ENCODE measurements at places on chromosomes 3 and 15. TPM values are rescaled to one million over a fixed set of nuclear protein-coding genes. Genes with fewer than 3 reads are reported as not detected.
A peak's percentile ranks its signal among the peaks of the same experiment; 100 is the strongest.

Gene SLC6A20
- 0.19 TPM for polyA plus RNA-seq

Gene PXK
- 8.0 TPM for polyA plus RNA-seq

Gene FETUB
- not detected for polyA plus RNA-seq

Gene CFAP100
- polyA plus RNA-seq = not detected

Gene SLC26A6
- 32.1 TPM for polyA plus RNA-seq

Gene HEG1
- 3.3 TPM for polyA plus RNA-seq

Gene CYP1A1
- polyA plus RNA-seq = 0.67 TPM

Gene VIPR1
- polyA plus RNA-seq = 1.9 TPM

Gene ZKSCAN7
- polyA plus RNA-seq = 0.77 TPM

Gene GOLGA6L10
- 0.39 TPM for polyA plus RNA-seq

DNA sequence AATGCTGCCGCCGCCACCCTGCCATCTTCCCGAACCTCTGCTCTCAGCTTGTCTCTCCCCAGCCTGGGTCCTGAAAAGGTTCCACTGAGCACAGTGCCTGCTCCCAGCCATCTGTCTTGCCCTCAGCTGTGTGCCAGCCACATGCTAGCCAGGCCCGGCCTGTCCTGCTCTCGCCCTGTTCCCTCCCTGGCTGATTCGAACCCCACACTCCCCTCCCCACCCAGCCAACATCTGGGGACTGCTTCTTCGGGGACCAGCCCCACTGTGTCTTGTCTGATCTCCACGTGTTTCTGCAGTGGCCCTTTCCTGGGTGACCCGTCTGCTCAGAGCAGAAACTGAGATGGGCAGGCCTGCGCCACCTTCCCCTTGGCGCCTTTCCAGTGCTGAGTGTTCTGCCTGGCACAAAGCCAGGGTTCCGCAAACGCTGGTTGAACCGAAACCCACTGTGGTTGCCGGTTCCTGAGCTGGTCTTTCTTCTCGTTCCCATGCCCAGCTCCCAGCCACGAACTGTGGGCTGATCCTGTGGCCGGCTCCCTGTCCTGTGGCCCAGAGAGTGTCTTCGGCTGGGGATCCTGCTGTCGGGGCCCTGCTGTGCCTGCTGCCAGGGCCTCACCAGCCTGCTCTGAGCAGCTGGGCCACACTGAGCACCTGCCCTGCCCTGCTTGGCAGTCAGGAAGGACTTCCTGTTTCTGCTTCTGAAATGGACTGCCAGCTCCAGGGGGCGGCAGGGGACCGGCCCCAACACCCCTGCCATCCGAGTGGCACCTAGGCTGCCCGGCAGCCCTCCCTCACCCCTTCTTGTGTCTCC, 62.7 kb upstream of the KLF13 start:
- peak; percentile 56 for DNase-seq

DNA sequence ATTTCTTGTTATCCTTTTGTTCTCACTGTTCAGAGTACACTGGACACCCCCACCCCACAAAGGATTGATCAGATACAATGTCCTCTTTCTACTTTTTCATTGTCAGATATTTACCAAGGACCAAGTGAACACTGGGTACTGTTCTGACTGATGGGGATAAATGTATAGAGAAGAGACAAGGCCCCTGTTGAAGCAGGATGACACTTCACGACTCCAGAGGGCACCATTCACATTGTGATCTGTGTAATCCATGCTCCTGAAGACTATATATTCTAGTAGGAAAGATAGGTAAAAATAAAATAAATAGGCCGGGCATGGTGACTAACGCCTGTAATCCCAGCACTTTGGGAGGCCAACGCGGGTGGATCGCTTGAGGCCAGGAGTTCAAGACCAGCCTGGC, 7.2 kb upstream of the CRYGS start:
- no peak for DNase-seq

GRCh38 chr3:48202632-48203031, 14.4 kb upstream of the CDC25A start:
- DNase-seq = no peak

- DNase-seq = no peak
Observed at GRCh38 chr3:188624384-188624783, 470.4 kb downstream of the LPP start.

- DNase-seq = peak; percentile 21
Observed at GRCh38 chr3:67018105-67018788, 20.1 kb downstream of the KBTBD8 start.

GRCh38 chr15:100559330-100559729, 30.6 kb upstream of the CERS3 start:
- DNase-seq = peak; percentile 67

- DNase-seq = no peak
Observed at GRCh38 chr3:63922491-63923199, 10.5 kb upstream of the SCAANT1 start.

GRCh38 chr3:100746092-100746491, 36.8 kb downstream of the TFG start:
- no peak for DNase-seq

DNA sequence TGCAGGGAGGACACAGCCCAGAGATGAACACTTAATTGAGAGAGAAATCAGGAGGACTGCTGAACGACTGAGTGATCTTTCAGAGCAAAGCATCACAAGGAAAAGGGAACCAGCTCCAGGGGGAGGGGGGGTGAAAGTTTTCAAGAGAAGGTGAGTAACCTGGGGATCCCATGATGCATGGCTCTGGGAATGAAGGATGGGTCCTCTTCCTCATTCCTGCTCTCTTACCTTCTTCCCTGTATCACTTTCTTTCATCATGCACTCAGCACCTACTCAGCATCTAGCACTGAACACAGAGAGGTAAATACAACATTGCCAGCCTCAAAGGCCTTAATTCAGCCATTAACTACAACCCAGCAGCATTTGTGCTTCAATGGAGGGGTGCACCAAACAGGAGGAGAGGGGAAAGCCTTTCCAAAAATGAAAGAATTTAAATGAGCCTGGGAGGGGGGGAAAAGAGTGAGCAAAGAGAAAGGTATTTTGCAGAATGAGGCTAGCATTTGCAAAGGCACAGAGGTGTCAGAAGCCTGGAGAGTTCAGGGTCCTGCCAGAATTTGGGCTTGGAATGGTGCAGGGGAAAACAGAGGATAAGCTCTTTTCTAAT, 427.4 kb downstream of the FOXP1 start:
- DNase-seq = peak; percentile 76

DNA sequence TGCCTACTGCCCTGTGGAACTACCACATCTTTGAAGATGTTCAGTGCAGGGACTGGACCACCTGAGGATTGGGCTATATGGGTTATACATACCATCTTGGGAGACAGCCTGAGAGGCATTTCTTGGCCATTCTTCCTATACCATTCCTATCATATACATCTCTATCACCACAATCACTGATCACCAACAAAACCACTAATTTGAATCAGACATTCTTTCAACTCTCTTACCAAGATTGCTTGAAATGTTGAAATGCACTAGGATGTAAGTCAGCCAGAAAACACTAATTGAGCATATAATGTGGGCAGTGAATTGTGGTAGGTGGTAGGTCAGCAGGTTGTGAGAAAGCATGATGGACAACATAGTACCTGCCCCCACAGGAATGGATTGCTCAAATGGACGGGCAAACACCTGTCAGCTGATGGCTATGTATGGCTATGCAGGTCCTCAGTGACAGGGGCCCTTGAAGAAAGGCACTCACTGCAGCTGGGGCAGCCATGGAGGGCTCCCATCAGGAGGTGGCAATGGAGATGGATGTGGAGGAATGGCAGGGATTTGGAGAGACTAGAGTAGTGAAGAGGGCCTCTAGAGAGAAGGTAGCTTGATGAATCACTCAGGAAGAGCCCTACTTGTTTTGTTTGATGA, 49.1 kb downstream of the AMOTL2 start:
- DNase-seq = no peak

DNA sequence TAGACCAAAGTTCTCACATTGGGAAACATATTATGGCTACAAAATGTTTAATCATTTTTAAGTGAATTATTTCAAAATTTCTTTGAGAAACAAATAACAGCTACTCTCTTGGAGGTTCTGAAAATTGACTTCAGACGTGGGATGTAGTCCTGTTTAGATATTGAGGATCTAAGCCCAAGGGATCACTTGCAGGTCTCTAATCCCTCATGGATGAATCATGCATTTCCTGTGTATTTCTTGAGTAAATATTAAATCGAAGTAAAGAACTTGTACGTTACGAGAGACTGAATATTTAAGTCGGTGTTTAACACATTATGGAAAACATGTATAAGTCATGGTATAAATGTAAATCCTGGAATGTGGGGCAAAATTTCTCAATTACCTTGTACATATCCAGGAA, 119.8 kb downstream of the EPHA3 start:
- DNase-seq = no peak

- DNase-seq = no peak
Observed at GRCh38 chr3:13282358-13282985, 137.7 kb downstream of the NUP210 start.

- no peak for DNase-seq
Observed at GRCh38 chr3:195173657-195174056, 97.3 kb downstream of the XXYLT1 start.

DNA sequence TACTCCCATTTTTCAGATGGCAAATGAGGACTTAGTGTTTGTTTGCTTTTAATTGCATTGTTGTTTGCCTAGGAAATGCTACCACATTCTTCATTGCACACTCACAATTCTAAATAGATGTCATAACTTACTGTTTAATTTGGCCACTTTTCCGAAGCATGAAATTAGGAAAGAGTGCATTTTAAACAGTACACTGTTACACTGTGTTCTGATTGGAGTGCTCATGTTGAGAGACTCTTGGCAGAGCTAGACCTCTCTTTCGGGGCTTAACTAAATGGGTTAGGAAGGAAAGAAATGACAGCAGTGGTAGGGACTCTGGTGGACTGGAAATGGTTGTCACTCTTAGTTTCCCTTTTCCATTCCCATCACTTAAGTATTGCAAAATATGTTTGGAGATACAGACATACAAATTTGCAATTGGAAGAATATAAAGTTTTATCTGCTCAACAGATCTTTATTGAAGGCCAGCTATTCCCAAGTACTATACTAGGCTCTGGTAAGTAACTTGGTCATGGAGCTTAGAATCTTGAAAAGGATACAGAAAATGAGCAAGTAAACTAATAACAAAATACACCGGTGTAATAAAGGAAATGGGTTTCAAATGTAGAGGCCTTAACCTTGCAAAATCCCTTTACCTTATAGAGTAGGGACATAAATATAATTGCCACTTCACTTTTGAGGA, 90.2 kb downstream of the DCUN1D1 start:
- no peak for DNase-seq

DNA sequence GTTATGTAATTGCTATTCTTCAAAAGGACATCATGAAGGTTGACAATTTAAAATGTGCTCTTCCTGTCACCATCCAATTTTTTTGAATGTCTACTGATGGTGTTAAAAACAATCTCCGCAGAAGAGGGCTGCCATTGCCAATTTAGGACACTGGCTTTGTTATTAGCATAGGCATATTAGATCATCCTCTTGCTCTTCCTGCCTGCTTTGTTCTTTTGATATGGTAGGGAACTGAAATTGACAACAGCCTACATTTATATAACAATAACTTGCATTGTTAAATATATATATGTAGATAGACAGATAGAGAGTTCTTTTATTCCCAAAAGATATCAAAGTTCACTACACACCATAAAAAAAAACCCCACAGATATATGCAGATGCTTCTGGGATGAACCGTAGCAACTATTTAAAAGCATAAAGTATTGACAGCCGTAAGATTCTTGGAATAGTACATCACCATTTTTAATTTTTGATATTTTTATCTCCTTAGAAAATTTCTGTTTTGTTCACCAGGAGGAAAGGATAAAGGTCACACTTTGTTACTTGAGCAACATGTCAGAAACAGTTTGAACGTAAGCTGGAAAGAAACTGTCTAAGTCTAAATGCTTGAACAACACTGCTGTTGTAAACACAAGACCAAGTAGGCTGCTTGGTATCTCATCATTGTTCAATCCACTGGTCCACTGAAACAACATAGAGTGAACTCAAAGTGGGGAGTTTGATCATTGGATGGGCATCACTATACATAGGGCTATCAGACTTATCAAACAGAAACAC, 66.5 kb downstream of the MDFIC2 start:
- no peak for DNase-seq

DNA sequence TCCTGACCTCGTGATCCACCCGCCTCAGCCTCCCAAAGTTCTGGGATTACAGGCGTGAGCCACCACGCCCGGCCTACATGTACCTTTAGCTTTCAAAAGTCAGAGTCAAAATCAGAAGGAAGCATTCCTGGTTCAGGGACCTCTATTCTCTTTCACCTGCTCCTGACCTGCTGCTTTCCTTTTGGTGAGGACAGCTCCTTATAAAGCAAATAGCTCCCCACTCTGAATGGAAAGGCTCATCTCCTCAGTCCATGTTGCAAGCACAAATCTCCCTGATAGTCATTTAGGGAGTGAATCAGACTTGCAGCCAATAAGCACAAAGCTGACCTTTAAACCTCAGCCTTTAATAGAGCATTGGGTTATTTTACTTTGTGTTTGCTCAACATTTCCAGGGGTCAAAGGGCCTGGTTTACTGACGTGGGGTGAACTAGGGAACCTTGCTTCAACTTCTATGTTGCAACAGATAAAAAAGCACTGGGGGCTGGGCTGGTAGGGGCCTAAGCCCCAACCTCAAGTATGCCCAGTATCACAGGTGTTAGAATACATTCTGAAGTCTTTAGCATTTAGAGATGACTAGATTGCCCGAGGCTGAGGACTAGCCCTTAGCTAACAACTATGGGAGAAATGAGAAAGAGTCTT, 43.1 kb downstream of the THRB start:
- DNase-seq = no peak

DNA sequence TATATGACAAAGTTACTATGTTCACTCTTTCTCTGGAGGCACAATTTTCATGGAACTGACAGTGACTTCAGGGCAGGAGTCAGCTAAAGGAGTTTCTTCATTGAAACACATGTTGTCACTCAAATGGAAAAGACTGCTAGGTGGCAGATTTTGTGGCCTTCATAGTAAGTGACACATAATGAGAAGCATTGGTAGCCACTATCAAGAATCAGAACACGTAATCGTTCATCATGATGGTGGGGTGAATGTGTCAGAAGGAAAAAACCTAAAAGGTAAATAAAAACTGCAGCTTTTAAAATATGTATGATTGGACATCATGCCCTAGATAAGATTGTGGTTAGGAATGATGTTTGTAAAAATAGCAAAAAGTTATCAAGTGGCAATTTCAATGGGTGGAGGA, 1491.0 kb downstream of the SI start:
- DNase-seq = no peak

DNA sequence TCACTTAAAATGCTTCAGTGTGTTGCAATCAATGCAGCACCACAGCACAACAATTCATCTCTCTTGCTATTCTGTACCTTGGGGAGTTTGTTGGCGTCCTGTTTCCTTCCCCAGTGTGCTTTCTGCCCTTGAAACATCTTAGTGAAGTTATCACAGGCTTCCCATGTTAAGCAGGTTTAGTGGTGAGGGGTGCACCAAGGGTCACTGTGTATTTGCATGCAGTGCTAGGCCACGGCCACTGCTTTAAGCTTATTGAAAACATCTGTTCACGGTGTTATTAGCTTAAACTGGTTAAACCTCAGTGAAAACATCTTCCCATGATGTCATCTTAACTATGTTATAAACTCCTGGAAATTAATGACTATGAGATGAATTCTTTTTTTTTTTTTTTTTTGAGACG, 217.3 kb upstream of the GOLIM4 start:
- DNase-seq = no peak

- DNase-seq = no peak
Observed at GRCh38 chr15:91316126-91316525, 216.1 kb downstream of the SV2B start.

- no peak for DNase-seq
Observed at GRCh38 chr15:68646696-68647095, 67.9 kb downstream of the CORO2B start.

- no peak for DNase-seq
Observed at GRCh38 chr15:40338041-40338657, 2.6 kb downstream of the CCDC9B start.

- no peak for DNase-seq
Observed at GRCh38 chr15:70159713-70160009, 61.9 kb upstream of the TLE3 start.
